ENCODE measurements at places on chromosomes 4 and X. TPM values are rescaled to one million over a fixed set of nuclear protein-coding genes. Genes with fewer than 3 reads are reported as not detected.

GRCh38 chr4:26218677-26219605 lies 101.9 kb upstream of the RBPJ start:
- H3K27me3 ChIP-seq, result peaks cover 18% of the 10 kb centered on the region
- H3K4me3 ChIP-seq, result no peak overlapping the region
- DNase-seq, result no peak
- H3K4me1 ChIP-seq, result peaks cover 34% of the 10 kb centered on the region
- no peaks in the 10 kb centered on the region for H3K36me3 ChIP-seq
- no peak overlapping the region for H3K27ac ChIP-seq

MMRN1 gene
- not detected for total RNA-seq

DNA sequence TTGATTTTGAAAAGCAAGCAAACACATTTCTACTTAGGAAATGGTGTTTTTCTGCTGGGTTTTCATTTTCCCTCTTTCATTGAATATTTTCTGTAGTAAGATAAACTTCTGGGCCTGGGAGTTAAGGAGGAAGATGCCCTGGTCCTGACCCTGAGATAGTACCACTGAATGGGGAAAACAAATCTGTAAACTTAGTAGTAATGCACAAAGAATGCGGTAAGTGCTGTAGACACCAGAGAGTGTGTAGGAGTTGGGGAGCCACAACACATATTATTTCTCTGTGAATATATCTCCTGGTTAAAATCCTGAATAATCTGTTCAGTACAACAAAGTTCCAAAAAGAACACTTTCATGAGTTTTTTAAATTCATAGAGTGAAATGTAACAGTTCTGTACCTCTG lies 178.3 kb downstream of the MAPK10 start:
- peak overlapping the region; percentile 36 for H3K4me3 ChIP-seq
- H3K27me3 ChIP-seq, result no peaks in the 10 kb centered on the region
- no peaks in the 10 kb centered on the region for H3K36me3 ChIP-seq

- H3K27ac ChIP-seq, result peak overlapping the region; percentile 97
- H3K27me3 ChIP-seq, result no peaks in the 10 kb centered on the region
- H3K4me1 ChIP-seq, result peaks cover 31% of the 10 kb centered on the region
Measured at GRCh38 chrX:45771560-45772340, 571.1 kb upstream of the DIPK2B start.

NHS gene
- 19.5 TPM for total RNA-seq

MOSPD2 gene
- total RNA-seq, result 21.2 TPM

NOX1 gene
- not detected for total RNA-seq

DNA sequence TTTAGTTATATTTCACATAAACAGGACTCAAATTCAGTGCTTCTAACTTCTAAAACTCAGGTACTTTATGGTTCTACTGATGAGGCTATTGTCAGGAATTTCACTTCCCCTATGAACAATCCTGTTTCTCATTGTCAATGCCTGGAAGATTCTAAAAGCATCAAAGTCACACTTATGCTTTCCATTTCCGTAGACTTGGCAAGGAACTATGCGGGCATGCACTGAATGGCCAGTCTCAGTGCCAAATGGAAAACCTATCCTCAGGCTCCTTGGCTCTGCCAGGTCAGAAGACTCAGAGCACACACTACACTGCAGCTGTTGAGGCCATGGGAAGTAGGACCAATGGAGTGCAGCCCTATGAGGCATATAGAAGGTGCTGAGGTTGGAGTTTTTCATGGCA lies 97.0 kb upstream of the PTPN13 start:
- no peaks in the 10 kb centered on the region for H3K36me3 ChIP-seq
- peaks cover 18% of the 10 kb centered on the region for H3K4me1 ChIP-seq
- DNase-seq, result peak; percentile 9
- H3K27me3 ChIP-seq, result no peaks in the 10 kb centered on the region

- H3K4me3 ChIP-seq, result no peak overlapping the region
- no peaks in the 10 kb centered on the region for H3K4me1 ChIP-seq
- H3K27me3 ChIP-seq, result no peaks in the 10 kb centered on the region
- no peak for DNase-seq
Measured at GRCh38 chrX:71525316-71525715, 7.6 kb upstream of the OGT start.

DNA sequence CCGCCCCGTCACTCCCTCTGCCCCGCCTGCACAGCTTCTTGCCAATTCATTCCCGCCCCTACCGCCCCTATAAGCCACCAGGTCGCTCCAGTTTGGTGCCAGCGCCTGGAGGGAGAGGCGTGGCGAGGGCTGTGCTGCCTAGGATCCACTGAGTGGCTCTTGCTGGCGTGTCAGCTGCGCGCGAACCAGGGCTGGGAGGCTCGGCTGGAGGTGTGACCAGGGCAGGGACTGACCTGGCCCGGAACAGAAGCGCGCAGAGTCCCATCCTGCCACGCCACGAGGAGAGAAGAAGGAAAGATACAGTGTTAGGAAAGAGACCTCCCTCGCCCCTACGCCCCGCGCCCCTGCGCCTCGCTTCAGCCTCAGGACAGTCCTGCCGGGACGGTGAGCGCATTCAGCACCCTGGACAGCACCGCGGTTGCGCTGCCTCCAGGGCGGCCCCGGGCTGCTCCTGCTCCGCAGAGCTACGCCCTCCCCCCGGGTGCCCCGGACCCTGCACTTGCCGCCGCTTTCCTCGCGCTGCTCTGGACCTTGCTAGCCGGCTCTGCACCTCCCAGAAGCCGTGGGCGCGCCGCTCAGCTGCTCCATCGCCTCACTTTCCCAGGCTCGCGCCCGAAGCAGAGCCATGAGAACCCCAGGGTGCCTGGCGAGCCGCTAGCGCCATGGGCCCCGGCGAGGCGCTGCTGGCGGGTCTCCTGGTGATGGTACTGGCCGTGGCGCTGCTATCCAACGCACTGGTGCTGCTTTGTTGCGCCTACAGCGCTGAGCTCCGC lies at the start of gene GPR78:
GPR78 (plus strand) TSS at position 72 of the 773 bp plus-strand sequence; CDS start at position 663, 591 bp downstream.
- H3K27me3 ChIP-seq, result peaks cover 86% of the 10 kb centered on the region
- H3K4me3 ChIP-seq, result no peak within 1 kb of the TSS
- no peaks in the 10 kb centered on the region for H3K4me1 ChIP-seq
- H3K36me3 ChIP-seq, result peaks cover 9% of the 10 kb centered on the region
- no peak within 1 kb of the TSS for H3K27ac ChIP-seq

- no peaks in the 10 kb centered on the region for H3K27me3 ChIP-seq
- no peak overlapping the region for H3K4me3 ChIP-seq
- no peak for DNase-seq
- H3K4me1 ChIP-seq, result no peaks in the 10 kb centered on the region
- no peak overlapping the region for H3K27ac ChIP-seq
Measured at GRCh38 chr4:40739347-40739746, 10.4 kb upstream of the NSUN7 start.

ATOH1 gene
- not detected for total RNA-seq

DNA sequence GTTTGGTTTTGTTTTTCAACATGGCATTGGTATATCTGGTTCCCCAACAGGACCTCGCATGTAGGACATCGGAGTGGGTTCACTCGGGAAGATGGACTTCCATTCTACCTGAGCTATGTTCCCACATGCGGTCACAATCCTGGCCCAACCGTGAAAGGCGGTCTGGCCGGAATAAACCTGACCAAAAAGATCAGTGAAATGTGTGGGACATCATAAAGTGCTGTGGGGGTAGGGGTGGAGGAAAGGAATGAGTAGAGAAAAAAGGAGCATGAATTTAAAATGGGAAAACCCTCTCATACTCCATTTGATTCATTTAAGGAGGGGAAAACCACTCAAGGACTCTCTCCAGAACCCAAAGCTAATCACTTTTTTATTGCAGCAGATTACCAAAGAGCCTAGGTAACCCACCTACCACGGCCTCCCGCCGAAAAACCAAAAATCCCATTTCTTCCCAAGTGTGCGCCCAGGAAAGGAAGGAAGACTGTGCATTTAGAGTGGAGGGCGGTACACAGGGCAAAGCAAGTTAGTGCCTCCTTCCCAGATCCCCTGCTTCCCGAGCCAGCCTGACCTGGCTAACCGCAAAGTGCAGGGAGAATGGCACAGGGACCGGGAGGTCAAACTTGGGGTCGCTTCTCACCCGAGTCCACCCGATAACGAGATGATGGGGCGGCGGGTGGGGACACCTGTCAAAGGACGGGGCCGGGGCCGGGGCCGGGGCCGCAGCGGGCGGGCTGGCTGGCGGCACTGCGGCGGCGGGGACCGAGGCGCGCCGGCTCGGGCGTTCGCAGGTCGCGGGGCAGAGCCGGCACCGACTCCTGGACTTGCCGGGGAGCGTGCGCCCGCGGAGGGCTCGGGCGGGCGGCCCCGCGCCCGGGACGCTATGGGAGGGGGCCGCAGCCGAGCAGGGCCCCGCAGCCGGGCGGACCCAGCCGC lies 669 bp downstream of the TMEM150C start:
- H3K27me3 ChIP-seq, result peaks cover 18% of the 10 kb centered on the region
- peak overlapping the region; percentile 57 for H3K4me3 ChIP-seq
- H3K36me3 ChIP-seq, result peaks cover 14% of the 10 kb centered on the region
- no peaks in the 10 kb centered on the region for H3K4me1 ChIP-seq
- no peak overlapping the region for H3K27ac ChIP-seq

FHDC1 gene
- 6.0 TPM for total RNA-seq

DNA sequence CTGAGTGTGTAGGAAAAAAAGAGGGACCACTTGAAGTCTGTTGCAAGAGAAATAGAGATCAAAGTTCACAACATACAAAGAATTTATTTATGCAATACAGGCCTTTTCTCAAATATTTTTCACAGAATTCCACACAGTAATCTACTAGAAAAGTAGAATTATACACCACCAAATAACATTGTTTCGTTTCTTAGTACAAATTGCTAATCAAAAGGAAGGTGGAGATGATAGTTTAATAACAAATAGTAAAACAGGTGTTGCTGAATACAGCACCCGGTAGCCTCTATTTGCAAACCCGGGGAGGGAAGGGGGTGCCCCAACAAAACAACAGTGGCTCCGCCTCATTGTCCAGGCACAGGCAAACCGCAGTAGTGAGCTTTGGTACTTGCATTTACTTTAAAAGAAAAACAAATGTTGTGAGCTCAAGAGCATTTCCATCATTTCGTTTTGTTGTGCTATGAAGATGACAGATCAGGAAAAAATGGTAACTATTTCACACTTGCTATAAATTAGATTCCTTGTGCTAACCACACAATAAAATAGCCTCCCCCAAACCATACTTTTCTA lies 186.4 kb downstream of the DCLK2 start:
- H3K27ac ChIP-seq, result no peak overlapping the region
- H3K4me1 ChIP-seq, result no peaks in the 10 kb centered on the region
- H3K36me3 ChIP-seq, result no peaks in the 10 kb centered on the region
- DNase-seq, result no peak
- H3K4me3 ChIP-seq, result no peak overlapping the region

DNA sequence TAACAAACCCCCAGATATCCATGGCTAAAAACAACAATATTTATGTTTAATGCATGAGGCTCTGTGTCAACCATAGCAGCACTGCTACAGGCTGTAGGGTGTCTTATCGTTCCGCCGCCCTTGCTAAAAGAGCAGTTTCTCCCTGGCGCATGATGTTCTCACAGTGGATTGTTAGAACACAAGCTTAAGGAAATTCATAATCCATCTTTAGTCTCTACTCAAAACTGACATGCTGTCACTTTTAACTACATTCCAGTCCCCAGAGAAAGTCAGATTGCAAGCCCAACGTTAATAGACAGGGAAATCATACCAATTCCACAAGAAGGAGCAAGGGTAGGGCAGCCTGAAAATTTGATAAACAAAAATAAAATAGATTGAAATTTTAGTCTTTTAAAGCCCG lies 1960.8 kb downstream of the PCDH7 start:
- no peak overlapping the region for H3K4me3 ChIP-seq
- no peaks in the 10 kb centered on the region for H3K27me3 ChIP-seq
- no peak overlapping the region for H3K27ac ChIP-seq
- no peaks in the 10 kb centered on the region for H3K4me1 ChIP-seq

PLK4 gene
- 22.3 TPM for total RNA-seq

GRCh38 chr4:107618656-107619055 lies 101.4 kb downstream of the PAPSS1 start:
- no peaks in the 10 kb centered on the region for H3K27me3 ChIP-seq
- H3K27ac ChIP-seq, result no peak overlapping the region
- H3K36me3 ChIP-seq, result no peaks in the 10 kb centered on the region
- H3K4me1 ChIP-seq, result peaks cover 36% of the 10 kb centered on the region
- H3K4me3 ChIP-seq, result no peak overlapping the region
- no peak for DNase-seq

DNA sequence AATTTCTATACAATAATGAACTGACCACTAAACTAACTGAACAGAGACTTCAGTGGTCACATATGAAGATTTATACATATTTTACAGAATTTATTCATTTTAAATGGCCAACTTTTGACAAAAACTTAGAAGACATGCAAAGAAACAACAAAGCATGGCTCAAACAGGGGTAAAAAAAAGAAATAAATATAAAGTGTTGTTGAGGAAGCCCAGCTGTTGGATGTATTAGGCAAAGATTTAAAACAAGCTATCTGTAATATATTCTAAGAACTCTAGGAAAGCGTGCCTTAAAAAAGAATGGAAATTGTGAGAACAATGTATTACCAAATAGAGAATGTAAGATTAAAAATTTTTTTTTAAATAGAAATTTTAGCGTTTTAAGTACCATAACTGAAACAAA lies 210.9 kb upstream of the HTR2C start:
- H3K4me3 ChIP-seq, result no peak overlapping the region
- no peak for DNase-seq
- no peak overlapping the region for H3K27ac ChIP-seq
- H3K4me1 ChIP-seq, result no peaks in the 10 kb centered on the region
- H3K36me3 ChIP-seq, result no peaks in the 10 kb centered on the region

DNA sequence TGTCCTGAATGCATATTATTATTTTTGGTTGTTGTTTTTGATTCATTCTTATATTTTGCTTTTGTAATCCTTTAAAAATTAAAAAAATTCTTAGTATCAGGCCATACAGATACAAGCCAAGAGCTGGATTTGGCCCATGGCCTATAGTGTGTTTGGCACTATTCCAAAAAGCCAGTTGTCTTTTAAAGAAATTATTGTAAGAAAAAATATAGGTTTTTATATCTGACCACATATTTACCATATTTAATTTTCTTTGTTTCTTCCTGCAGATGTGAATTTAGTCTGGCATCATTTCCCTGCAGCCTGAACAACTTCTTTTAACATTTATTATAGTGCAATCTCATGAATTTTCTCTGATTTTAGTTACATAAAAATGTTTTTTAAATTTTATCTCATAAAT lies 652.8 kb upstream of the NR3C2 start:
- H3K36me3 ChIP-seq, result no peaks in the 10 kb centered on the region
- DNase-seq, result no peak
- no peak overlapping the region for H3K4me3 ChIP-seq
- H3K4me1 ChIP-seq, result no peaks in the 10 kb centered on the region
- no peak overlapping the region for H3K27ac ChIP-seq
- no peaks in the 10 kb centered on the region for H3K27me3 ChIP-seq

ZNF711 gene
- total RNA-seq, result 8.0 TPM
